Colonic mucosa (tissue), 4 donors: ENCODE measurements at places on chromosomes 13 and 19. TPM values are rescaled to one million over a fixed set of nuclear protein-coding genes. Genes with fewer than 3 reads are reported as not detected.

DNA sequence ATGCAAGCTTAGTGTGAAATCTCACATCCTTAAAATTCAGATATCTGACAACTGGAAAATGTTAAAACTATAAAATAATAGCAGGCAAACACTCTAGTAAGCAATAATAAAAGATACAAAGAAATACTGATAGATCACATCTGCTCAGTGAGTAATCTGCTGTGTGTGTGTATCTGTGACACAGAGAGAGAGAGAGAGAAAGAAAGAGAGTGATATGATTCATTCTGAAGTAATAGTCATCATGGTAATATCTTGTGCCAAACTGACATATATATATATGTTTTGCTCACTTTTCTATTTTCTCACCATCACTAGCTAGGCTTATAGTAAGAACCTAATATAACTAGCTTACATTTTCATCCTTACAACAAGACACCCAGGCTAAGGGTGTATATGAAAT, 288.0 kb upstream of the SLITRK6 start:
- H3K27ac ChIP-seq = no peak overlapping the region
- DNase-seq = no peak
- no peaks in the 10 kb centered on the region for H3K4me1 ChIP-seq
- H3K4me3 ChIP-seq = no peak overlapping the region
- H3K27me3 ChIP-seq = no peaks in the 10 kb centered on the region

DNA sequence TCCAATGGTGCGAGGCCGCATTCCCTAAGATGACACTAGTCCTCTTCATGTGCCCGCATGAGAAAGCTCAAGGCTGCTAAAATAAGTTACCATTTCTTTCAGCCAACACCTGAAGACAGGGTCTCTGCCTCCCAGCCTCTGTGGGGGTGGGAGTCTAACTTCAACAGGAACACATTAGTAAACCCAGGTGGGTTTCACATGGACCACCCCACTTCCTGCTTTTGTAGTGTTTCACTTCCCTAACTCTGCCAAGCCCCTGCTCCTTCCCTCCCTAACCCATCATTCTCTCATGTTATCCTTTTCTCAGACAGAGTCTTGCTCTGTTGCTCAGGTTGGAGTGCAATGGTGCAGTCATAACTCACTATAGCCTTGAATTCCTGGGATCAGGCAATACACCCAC, 783.6 kb downstream of the UQCRFS1 start:
- no peaks in the 10 kb centered on the region for H3K27me3 ChIP-seq
- H3K4me3 ChIP-seq = no peak overlapping the region
- DNase-seq = no peak
- no peaks in the 10 kb centered on the region for H3K4me1 ChIP-seq
- no peaks in the 10 kb centered on the region for H3K36me3 ChIP-seq

GRCh38 chr13:48985756-48986155, 10.0 kb downstream of the FNDC3A start:
- no peaks in the 10 kb centered on the region for H3K4me1 ChIP-seq
- DNase-seq = no peak
- H3K4me3 ChIP-seq = no peak overlapping the region
- H3K36me3 ChIP-seq = no peaks in the 10 kb centered on the region
- H3K27me3 ChIP-seq = no peaks in the 10 kb centered on the region

The GAPDHS gene
- total RNA-seq = not detected

The GPR183 gene
- 1.5 TPM for total RNA-seq

DNA sequence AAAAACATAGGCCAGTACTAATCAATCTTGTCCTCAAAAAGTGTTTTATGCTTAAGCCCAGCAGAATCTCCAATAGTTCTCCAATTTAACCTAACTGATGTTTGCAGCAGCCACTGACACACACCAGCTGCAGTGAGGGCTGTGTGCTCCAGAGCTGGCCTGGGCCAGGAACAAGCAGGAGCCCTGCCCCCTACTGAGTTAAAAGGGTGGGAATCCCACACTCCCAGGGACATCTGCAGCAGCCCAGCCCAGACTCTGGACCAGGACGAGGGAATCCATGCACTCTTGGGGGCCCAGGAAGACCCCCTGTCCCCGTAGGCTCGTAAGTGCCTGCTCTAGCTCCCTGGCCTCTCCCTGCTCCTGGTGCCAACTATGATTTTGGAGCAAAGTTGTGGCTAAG, 91.5 kb upstream of the ATXN8OS start:
- H3K27me3 ChIP-seq = no peaks in the 10 kb centered on the region
- H3K27ac ChIP-seq = no peak overlapping the region
- no peaks in the 10 kb centered on the region for H3K4me1 ChIP-seq
- no peak for DNase-seq

The LIM2 gene
- total RNA-seq = not detected
